ENCODE measurements at places on chromosomes 6 and 20.

GRCh38 chr20:50267041-50267865, 76.6 kb downstream of the CEBPB start:
- no peak for DNase-seq

DNA sequence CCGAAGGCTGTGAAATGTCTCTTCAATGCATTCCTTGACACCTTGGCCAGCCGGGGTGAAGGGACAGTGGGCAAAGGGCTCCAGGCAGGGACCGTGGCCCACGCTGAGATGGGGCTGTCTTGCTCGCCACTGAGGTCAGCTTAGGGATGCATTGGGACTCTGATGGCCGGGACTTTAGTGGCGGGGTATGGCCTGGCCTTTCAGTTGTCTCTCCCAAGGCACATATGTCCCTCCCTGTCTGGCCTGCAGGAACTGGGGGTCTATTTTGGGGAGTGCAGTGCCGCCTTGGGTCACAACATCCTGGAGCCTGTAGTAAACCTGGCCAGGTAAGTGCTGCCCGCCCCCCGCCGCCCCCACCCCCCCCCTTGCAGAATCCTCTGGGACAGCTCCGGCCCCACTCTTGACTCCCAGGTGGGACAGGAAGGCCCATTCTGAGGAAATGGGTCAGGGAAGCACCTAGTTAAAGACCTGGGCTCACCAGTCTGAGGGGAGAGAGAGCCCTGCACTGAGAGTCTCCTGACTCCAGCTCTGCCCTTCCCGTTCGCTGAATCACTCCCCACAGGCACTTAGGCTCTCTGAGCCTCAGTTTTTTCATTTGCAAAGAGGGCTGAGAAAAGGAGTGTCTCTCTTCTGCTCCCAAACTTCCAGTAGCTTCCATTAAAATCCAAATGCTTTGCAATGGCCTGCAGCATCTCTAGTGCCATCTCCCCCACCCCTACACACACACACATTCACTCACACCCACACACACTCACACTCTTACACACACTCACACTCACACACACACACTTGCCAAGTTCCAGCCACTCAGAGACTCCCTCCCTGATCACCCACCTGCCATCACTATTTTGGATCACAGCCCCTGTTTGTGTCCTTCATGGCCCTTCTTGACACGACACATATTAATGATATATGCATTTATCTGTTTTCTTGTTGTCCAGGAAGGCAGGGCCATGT, 33.1 kb downstream of the RAB44 start:
- DNase-seq: no peak

- no peak for DNase-seq
Measured at GRCh38 chr6:71049198-71049770, 92.4 kb upstream of the B3GAT2 start.

DNA sequence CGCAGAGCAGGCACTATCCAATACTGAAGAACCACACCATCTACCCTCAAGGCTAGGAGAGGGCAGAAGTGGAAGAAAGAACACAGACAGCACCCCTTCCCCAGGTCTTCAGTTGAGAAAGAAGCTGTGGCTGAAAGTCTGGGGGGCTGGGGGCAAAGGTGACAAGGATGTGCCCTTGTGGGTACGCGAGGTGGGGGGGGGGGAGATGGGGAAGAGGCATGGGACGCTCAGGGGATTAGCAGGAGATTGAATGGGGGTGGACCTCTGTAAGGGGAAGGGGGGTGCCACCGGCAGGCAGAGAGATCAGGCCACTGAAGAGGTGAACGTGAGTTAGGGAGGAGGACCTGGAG, 1.1 kb downstream of the B4GALT5 start:
- no peak for DNase-seq

DNA sequence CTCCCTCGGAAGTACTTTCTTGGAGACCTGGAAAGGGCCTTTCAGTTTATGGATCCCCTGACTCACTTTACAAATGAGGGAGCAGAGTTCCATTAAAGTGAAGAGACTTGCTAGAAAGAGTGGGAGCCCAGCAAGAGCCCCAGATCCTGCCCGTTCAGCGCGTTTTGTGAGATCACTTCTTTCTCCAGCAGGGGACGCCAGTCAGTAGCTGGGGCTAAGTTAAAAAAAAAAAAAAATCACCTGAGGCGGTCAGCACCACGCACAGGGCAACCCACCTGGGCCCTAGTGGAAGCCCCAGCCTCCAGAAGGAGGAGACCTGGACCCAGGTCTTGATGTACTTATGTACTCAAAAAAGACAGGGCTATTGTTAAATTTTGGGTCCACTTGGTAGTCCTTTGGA, 274.5 kb upstream of the RNF24 start:
- no peak for DNase-seq

DNA sequence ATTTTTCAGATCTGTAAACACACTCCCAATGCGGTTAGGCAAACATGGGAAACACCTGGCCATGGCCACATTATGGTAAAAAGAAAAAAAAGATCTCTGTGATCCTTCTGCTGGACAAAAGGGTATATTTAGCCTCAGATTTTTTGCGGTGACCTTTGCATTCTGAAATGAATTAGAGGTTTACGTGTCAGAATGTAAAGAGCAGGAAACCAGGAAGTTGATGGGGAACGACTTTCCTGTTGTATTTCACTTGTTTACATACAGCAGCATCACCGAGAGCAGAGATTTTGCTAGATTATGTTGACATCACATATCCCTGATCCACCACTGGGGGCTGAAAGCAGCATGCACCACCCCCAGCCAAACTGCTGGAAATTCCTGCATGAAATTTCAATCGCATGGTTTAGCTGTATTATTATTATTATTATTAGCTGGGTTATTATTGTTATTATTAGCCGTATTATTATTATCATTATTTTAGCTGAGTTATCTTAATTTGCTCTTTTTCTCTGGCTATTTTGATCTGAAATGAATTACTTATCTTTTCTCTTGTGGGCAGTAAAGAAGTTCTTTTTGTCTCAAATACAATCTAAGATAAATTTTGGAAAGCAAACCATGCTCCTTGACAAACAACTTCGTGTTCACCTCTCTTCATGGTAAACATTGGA, 189.4 kb downstream of the ZFP64 start:
- no peak for DNase-seq

DNA sequence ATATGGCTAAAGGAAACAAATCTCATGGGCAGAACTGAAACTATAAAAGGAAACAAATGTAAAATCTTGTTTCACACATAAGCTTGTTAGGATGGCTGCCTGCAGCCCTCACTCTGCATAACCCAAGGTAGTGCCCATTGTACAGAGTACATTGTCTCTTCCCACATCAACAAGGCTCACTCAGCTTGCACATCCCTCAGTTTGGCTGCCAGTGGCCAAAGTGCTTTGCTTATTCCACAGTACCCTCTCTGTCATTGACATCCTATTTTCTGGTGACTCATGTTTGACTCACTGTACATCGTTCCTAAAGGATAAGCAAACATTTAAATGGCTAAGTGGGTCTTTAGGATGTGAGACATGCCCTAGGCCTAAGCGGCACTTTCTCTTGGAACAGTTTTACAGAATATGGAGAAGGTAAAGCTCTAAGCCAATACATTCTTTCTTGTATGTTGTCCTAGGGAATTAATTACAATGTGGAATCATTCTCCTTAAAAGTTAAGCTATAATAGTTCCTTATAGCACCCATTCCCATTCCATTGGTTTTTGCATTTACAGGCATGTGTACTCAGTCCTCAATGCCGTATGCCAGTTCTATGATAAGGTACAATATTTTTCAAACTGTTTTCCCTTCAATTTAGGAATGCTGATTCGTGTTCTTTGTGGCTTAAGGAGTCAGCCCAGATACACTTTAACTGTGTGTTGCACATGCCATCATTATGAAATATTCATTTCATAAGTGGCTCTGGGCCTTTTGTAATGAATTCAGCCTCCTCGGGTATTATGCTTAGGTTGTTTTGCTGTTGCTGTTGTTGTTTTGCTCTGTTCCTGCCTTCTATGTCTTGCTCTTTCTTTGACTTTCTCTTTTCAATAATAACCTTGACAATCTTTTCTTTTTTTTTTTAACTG, 5.5 kb downstream of the ANKEF1 start:
- no peak for DNase-seq

GRCh38 chr20:728256-728944, 39.9 kb downstream of the SLC52A3 start:
- peak; percentile 55 for DNase-seq

DNA sequence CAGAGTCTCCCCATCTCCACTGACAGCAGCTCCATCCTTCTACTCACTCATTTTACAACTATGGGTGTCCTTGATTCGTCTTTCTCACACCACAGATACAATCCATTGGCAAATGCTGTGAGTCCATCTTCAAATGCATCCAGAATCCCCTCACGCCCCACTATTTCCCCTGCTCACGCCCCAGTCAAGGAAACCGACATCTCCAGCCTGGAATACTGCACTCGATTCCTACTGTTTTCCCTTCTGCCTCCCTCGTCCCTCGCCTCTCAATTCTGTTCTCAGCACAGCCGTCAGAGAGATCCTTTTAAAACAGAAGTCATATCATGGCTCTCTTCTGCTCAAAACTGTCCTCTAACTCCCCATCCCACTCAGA, 4.7 kb downstream of the HLA-B start:
- DNase-seq: no peak

DNA sequence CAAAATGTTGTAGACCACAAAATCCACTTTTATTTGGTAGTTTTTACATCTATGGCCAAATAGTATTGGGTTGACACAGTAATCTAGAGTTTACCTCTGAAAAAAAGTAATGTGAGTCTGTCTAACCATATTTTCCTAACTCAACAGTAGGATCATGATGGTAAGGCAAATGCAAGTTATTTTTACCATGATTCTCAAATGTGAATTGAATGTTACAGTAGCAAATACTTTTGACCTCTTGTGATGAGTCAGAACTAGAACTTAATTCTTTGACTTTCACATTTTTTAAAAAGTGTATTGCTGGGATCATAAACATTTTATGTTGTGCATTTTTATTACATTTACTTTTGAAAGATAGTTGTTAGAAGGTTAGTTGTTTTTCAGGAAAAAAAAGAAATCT, 22.0 kb downstream of the RNF146 start:
- DNase-seq: no peak

DNA sequence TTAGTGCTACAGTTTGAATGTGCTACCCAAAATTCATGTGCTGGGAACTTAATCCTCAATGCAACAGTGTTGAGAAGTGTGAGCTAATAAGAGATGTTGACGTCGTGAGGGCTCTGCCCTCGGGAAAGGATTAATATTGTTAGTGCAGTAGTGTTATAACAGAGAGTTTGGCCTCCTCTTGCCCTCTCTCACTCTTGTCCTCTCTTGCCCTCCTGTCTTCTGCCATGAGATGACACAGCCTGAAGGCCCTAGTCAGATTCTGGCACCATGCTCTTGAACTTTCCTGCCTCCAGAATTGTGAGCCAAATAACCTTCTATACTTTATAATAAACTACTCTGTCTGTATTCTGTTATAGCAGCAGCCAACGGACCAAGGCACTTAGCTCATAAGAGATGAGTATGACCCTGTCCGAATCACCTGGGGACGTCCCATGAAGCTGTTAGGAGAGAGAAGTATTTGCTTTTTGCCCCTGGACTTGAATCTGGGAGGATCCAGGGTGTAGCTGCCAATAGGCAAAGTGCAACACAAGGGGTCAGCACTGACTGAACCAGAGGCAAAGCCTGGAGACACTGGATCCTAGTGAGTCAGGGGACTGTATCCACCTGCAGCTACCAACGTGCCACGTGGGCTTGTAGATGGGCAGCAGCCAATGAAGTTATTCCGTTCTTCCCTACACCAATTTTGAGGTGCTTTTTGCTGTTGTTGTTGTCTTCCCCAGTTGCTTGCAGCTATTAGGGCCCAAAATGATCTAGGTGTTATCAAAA, 233.7 kb downstream of the THBS2 start:
- DNase-seq: no peak

DNA sequence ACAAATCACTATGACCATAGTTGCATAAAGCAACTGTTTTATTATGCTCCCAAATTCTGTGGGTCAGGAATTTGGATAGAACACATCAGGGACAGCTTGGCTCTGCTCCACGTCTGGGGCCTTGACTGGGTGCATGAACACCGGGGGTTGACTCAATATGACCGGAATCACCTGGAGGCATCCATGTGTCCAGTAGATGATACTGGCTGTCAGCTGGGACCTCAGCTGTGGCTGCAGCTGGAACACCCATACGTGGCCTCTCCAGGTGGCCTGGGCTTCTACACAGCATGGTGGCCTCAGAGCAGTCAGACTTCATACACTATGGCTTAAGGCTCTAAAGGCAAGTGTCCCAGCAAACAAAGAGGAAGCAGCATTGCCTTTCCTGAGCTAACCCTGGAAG, 113.4 kb downstream of the NRN1 start:
- no peak for DNase-seq

DNA sequence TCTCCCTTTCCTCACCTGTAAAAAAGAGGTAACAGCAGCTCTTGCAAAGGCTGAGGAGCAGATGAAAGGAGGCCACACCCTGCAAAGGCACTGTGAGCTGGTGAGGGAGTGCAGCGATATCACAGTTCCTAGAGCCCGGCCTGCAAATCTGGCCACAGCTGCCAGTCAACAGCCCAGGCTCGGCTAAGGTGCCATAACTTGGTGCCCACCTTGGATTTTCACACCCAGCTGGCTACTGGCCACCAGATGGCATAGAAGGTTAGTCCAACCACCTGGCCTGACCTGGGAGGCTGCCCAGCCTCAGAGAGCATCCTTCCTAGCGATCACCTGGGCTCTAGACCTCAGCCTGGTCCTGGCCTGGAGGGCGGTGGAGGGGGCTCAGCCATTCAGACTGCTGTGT, 46.8 kb downstream of the KCNB1 start:
- DNase-seq: no peak

DNA sequence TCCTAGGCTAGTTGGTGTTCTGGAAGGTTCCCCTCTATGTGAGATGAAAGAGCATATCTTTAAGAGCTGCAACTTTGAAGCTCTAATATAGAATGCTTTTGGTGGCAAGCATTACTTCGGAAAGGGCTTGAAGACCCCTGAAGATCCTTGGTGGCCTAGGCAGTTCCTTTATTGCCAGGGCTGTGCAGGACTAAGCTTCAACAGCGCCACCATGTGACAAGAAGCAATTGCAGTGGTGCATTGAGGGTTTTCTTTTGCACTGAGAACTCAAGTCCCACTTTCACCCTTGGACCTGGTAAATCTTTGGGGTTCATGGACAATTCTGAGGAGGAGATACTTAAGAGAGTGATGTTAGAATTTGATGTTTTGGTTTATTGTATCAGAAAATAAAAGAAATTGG, 237.4 kb upstream of the GMDS start:
- no peak for DNase-seq

DNA sequence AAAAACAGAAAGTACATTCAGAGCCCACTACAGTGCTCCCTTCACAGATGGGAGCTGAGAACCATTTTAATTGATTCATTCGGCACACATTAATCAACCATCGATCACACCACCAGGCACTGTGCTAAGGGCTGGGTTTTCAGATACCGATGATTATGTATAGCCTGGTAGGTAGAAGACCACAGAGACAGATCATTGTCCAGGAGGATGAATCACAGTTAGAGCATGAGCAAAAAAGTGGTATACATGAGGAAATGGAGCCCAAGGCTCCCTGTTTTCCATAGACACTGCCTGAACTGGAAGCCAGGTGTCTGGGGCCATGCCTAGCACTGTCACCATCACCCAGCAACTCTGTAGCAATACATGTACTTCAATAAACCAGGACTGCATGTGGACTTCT, 9.0 kb upstream of the PRDM1 start:
- no peak for DNase-seq
